ENCODE measurements at places on chromosomes 5 and 9. TPM values are rescaled to one million over a fixed set of nuclear protein-coding genes. Genes with fewer than 3 reads are reported as not detected.

- no peak for DNase-seq
Observed at GRCh38 chr9:112848316-112849151, 42.1 kb downstream of the SLC46A2 start.

TRIM41 gene
- 40.7 TPM for total RNA-seq

DNA sequence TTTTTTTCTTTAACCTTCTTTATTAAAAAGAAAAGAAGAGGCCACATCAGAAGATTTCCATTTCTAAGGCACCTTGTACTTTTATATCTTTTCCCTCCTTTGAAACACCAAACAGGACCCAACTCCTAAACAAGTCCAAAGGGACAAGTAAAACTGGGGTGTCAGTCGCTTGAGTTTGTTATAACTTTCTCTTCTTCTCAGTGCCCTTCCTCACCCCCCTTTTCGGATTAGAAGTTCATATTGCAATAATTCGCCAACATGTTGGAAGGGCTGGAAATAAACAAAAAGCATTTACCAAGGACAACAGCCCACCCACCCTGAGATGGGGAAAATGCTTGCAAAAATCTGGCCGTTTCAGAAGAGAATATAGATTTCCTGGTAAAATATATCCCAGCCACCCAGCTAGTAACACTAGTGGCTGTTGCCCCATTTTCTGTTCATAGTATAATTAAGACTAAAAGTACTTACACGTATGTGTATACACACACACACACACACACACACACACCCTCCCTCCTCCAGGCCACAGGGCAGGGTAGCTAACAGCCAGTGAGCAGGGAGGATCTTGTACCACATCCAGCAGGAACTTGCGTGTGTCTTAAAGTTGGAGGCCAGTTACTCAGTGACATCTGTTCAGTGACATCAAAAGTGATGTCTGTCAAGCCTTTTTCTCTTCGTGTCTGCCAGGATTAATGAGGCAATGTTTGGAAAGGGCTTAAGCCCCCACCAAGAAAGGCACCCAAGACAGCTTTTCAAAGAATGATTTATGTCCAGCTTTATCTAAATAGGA lies 149.1 kb upstream of the KLF4 start:
- no peak for DNase-seq

- DNase-seq = peak; percentile 39
Observed at GRCh38 chr9:127525401-127526188, 74.3 kb downstream of the LRSAM1 start.

DNA sequence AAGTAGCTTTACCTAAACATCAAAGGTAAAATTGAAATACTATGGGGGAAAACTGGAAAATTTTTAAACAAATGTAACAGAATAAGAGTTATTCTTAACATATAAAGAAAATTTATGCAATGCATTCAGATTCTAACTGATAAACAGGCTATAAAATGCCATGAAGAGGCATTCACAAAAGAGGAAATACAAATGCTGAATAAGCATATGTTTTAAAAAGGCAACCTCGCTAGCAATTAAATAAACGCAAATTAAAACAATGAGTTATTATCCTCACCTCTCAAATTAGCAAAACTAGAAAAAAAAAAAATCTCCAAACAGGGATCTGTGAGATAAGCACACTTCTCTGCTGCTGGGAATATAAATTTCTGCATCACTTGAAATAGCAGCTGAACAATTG lies 63.2 kb upstream of the BRINP1 start:
- DNase-seq = no peak

GRCh38 chr9:129989740-129990139 lies 53.2 kb downstream of the FNBP1 start:
- no peak for DNase-seq

- DNase-seq = no peak
Observed at GRCh38 chr9:89120704-89121103, 57.9 kb downstream of the SHC3 start.

DNA sequence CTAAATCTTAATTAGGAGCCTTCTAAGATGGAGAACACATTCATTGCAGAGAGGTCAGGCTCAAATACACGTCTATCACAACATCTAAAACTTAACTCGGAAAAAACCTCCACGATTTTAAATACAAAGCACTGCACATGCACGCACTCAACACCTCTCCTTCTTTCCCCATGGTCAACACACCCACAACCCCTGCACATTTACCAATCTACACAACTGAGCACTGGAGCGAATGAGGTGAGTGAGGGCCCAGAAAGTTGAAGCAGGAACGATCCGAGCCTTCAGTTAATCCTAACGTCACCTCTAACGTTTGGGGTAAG lies 278 bp upstream of the NIPSNAP3A start:
- DNase-seq = no peak

PCDHB3 gene
- not detected for total RNA-seq

OR1N2 gene
- total RNA-seq = not detected

- DNase-seq = no peak
Observed at GRCh38 chr5:125835293-125836172, 587.7 kb upstream of the GRAMD2B start.
